ENCODE measurements at places on chromosomes 2 and 18.

DNA sequence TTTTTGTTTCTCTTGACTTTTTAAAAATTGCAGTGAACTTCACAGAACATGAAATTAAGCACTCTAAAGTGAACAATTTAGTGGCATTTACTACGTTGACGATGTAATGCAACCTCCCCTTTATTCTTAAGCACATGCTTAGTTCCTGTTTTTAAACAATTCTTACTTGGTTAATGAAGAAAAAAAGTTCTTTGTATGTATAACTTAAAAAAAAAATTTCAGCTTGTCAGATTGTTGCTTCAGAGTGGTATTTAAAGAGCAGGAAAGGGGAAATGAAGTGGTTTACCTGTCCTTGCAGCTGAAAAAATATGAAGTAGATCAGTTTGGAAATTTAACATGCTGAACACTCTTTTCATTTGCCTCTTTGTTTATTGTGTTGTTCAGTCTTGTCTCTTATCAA lies 95.7 kb upstream of the RASGRP3 start:
- peak; percentile 67 for DNase-seq

GRCh38 chr2:83251321-83251872 lies 1207.7 kb downstream of the SUCLG1 start:
- no peak for DNase-seq

DNA sequence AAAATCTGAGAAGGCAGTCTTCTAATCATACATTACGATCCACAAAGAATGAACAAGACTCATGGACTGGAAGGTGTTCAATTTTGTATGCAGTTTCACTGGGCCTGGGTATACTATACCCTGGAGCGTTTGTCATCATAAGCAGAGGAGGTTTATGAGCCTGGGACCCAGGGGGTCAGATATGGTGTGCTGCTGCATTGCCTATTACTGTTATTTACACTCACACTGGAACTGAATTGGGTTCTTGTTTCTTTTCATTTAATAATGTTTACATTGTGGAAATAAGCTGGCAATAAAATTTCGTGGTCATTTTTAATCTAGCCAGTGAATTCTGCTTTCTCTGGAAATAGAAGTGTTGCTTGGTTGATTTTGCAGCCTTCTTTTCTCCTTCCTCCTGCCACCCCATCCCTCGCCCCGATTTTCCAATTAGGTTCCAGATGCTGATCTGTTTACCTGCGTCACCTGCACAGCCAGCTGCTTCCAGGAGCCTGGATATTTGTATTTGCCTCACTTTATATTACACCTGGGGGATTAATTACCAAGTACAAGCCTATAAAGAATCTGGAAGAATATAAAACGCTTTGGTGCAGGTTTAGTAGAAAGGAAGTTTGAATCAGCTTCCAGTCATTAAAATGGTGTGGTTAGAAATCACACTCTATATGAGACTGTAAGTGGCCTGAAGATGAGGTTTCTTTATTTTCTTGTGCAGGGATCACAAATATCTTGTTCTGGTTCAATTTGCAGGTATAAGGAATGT lies 234.4 kb downstream of the SOCS6 start:
- DNase-seq: no peak

DNA sequence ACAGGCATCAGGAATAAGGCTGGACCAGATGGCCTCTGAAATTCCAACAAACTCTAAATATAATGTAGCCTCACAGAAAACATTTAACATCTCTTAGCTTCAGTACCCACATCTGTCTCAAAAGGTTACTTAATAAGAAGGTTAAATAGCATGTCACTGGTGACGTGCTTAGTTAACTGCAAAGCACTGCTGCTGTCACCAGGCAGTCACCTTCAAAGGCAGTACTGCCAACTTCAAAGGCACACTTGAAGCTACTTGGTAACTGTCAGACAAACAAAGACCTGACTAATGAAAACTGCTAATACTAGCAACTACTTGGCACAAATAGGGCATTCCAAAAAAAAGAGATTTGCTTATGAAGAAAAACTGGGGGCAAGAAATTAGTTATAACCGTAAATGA lies 36.2 kb downstream of the EPG5 start:
- no peak for DNase-seq

DNA sequence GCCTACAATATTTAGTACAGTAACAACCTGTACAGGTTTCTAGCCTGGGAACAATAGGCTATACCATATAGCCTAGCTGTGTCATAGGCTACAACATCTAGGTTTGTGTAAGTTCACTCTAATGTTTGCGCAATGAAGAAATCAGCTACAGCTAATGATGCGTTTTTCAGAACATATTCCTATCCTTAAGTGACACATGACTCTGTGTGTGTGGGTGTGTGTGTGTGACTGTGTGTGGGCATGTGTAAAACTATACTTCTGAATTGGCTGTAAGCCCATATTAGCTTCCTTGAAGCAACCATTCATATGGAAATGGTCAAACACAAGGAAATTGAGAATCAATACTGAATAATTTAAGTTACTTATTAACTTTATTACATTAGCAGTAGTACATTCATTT lies 120.8 kb upstream of the SULT1C3 start:
- no peak for DNase-seq

- DNase-seq: no peak
Measured at GRCh38 chr2:100197631-100198153, 55.3 kb upstream of the AFF3 start.

DNA sequence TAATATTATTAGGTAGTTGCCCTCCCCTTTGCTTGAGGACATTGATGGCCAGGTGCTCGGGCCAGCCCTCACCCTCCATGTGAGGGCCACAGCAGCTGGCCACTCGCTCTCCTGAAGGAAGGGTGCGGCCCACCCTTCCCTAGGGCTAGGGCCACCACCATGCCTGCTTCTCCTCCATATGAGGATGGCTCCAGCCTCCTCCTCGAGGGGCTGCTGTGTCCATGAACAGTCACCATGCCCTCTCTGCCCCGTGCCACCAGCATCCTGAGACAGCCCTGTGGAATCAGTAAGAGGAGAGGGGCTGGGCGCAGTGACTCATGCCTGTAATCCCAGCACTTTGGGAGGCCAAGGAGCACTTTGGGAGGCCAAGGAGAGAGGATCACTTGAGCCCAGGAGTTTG lies 2.4 kb downstream of the GPR17 start:
- no peak for DNase-seq

DNA sequence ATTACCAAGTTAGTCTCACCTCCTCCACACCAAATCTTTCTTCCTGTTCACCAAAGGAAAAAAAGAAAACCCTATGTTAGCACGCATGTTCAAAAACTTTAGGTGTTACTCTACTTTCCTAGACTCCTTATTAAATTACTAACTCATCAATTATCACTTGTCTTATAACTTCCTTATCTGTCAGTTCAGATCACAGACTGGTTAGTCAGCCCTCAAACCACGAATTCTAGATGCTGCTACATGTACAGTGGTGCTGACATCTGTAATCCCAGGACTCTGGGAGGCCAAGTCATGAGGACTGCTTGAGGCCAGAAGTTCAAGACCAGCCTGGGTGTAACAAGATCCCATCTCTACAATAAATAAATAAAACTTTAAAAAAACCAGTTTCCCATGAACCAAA lies 3.5 kb downstream of the YWHAQ start:
- DNase-seq: no peak

DNA sequence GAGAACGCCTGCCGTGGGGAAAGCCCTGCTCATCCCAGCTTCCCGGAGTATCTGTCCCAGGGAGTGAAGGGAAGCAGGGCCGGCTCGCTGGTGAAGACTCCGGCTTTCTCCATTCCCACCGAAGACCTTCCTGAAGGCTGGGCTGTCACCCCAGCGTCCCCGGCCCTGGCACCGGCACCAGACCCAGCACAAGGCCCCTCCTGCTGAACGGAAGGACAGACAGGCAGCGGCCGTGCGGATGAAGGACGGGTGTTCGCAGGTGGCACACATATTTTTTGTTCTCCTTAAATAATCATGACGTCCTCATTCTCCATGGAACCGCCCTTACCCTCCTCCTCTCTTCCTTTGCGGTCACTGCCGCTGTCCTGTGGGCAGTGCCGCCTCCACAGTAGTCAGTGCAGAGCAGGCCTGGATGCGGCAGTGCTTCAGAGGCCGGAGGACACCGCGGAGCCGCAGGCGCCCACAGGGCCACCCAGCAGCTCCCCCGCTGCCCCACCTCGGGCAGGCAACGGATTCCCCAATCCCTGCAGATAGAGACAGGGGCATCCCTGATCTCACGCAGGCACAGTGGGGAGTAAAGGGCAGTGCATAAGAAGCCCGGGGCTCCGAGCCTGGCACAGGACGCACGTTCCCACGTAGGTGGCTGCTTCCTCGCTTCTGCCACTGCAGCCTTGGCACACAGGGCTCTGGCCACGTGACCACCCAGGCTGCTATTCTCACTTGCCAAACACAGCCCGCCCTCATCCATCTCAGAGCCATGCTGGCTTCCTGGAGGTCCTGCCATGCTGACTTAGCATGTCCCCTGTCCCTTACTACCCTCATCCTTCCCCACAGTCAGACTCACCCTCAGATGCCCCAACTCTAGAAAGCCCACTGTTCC lies 229.7 kb downstream of the EIPR1 start:
- DNase-seq: no peak

DNA sequence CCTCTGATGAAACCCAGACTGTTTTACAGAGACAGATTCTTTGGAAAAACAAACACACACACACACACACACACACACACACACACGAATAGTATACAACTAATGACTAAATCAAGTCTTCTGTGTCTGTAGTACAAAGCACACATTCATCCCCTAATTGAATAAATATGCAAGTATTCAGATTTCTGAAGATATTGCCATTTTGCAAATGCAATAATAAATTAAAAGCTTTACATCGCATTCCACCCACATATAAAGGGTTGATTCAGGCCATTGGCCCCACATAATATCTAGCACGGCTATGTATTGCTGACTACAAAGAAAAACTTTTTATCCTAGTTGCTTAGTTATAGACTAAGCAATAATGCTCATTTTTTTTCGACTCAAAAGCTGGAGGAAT lies 86.2 kb downstream of the PAX3 start:
- DNase-seq: no peak

- DNase-seq: no peak
Measured at GRCh38 chr2:39434233-39434897, 2.7 kb downstream of the MAP4K3 start.

- DNase-seq: no peak
Measured at GRCh38 chr2:222677981-222678380, 6.5 kb downstream of the MOGAT1 start.

DNA sequence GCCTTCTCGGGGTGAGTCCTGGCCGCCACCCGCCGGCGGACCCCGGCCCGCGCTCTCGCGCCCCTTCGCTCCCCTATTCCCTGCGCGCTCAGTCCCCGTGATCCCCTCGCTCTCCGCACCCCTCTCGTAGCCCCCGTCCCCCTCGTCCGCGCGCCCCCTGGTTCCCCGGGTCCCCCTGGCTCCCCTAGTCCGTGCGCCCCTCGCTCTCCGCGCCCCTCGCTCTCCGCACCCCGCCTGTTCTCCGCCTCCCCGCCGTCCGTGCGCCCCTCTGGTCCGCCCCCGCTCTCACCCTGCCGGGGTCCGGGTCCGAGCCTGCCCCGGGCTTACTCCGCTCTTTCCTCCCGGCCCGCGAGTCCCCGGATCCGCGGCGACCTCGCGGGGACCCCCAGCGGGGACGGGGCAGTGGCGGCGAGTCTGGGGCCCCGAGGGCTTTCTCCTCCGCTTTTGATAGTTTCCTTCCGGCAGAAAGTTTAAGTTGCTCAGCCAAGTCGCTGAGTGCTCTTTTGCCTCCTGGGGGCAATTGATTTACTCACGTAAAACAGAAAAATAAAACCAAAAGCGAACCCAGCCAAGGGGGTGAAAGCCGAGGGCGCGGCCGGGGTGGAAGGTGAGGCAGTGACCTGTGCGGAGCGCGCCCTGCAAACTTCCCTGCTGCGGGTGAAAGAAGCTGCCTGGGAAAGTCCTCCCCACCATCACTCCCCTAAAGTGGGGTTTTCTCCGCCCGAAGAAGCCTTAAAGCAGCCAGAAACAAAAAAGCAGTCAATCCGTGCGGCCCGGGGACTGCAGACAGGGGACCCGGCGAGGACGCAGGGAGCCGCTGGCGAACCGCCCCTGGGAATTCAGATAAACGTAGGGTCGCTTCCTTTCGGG lies 568 bp downstream of the RAB31 start:
- no peak for DNase-seq

DNA sequence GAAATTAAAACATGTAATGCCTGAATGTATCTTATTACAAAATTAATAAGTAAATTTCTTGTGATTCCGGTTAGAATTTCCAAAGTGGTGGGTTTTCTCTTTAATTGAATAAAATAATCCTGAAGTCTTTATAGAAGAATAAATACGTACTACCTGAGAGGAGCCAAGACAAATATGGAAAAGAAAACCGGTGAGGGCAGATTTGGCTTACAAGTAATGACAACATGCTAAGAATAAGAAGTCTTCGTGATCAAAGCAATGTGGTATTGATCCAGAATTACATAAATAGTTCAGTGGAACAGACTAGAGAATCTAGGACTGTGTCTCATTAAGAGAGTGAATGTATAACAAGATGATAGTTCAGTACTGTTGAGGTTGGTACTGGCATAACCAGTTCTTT lies 167.5 kb downstream of the NEDD4L start:
- no peak for DNase-seq

- DNase-seq: peak; percentile 59
Measured at GRCh38 chr2:73070643-73071359, 711 bp downstream of the SFXN5 start.

GRCh38 chr2:234603619-234604018 lies 106.7 kb upstream of the ARL4C start:
- no peak for DNase-seq

DNA sequence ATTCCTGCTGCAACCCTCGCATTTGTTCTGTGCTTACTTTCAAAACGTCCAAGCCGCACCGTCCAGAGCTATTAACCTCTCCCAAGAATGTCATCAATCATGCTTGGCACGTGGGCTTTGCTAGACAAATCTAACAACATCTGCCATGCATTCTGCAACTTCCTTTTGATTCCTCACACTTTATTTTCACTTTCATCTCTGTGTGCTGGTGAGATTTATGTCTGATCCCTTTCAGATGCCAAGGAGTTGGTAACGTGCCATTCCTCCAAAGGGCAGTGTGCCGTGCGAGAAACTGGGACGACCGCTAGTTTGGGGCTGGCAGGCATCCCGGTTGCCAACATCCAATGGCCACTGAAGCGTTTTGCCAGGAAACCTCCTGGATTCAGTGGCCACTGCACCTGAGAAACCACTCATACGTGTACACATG lies 230.0 kb upstream of the PARD3B start:
- DNase-seq: no peak
